ENCODE measurements at places on chromosomes 6 and 20.

- no peak for DNase-seq
These were observed 22.7 kb downstream of the TMX4 start for GRCh38 chr20:7996898-7997297.

GRCh38 chr6:17305219-17306001 is 24.2 kb downstream of the RBM24 start:
- no peak for DNase-seq

DNA sequence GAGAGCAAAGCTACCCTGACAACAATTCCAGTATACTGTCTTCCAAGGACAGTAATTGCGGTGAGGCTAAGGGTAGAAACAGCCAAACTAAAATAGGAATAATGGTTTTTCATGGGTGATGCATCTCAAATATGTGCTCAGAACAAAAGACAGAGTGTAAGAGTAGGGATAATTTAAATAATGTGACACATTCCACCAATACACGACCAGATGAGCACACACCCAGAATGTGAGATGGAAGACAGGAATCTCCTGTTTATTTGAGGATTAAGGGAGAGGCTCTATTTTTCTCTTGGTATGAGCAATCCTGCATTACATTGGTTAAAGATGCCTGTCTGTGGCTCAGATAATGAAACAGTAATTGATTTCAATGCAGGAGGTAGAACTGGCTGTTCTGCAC is 292.9 kb upstream of the ZFP64 start:
- no peak for DNase-seq

- DNase-seq = no peak
These were observed 44.1 kb upstream of the ERVFRD-1 start for GRCh38 chr6:11155589-11155988.

DNA sequence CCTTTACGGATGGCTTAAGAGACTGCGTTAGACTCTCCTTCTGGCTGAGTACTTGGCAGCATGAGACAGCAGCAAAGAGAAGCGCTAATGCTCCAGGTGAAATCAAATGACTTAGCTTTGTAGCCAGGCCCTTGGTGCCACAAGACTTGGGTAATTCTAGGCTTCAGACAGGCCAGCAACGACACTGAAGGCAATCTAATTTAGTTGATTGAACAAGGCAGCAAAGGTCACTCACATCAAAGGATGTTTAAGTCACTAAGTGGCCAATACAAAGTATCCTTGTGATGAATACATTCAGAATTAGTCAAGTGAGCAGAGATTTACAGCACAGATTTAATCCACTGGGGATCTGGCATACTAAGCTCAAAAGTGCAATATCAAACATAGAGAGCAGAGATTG is 113.2 kb downstream of the FAM83B start:
- DNase-seq = no peak

DNA sequence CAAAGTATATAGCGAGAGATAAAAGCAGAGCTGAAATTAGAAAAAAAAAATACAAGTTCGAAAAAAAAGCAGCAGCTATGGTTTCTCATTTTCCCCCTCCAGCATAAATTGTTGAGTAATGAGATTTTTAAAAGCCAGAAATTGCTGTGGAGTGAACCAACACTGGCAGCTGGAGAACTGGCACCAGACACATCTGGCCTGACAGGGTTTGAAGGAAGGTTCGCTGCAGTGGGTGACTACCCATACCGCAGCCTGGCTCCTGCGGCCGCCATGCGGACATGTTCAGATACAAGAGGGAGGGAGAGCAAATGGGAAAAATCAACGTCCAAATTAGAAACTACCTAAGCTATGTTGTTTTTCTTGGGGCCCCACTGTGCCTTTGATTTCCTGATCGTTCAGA is 3.3 kb downstream of the APCDD1L start:
- DNase-seq = no peak

DNA sequence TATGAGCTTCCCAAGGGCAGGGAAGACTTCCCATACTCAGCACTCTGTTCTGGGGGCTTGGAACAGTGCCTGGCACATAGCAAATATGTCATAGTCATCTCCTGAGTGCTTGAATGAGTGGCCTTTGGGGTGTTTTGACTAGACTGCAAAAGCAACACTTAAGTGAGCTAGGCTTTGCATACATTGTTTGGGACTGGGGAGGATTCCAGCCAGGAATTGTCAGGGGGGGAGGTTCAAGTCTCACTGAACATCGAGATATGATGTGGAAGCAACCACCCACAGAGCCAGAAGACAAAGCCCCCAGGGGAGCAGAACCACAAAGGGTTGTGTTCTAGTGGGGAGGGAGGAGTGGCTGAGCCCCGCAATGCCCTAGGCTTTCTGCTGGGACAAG is 98.4 kb downstream of the SYCP2 start:
- no peak for DNase-seq

GRCh38 chr6:348860-349396 is 42.6 kb upstream of the IRF4 start:
- DNase-seq = no peak

All from activated naive CD4-positive, alpha-beta T cell treated with Interleukin-2 at 50 U/mL for 16 hours (primary cell).